Activated naive CD4-positive, alpha-beta T cell treated with anti-CD3 and anti-CD28 coated beads, Interleukin-2, amount 50 U/mL, for 72 hours (primary cell): ENCODE measurements at places on chromosomes 2 and 18. TPM values are rescaled to one million over a fixed set of nuclear protein-coding genes. Genes with fewer than 3 reads are reported as not detected.

DNA sequence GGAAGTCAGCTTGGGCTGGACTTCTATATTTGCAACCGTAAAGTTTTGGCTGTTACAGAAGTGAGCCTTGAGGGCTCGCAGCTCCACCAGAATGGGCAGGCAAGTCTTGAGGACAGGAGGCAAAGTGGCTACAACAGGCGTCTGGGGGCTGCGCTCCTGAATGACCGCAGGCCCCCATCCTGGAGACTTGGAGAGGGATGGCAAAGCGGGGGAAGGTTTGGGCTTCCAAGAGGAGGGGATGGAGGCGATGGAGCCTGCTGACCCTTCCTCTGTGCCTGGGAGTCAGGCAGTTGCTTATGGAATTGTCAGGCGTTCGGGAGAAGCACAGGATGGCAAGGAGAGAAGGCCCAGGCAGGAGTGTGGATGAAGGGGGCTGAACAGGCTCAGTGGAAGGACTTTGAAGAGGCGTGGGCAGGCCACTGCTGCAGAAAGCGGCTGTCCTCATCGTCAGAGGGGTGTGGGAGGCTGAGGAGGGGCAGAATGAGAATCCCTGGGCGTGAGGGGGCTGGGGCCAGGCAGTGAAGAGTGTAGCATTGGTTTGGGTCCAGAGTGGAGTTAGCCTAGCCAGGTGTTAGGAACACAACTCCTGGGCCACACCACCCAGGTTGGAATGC, 72.3 kb downstream of the INHBB start:
- DNase-seq: no peak

- DNase-seq: no peak
Observed at GRCh38 chr2:26591619-26592505, 49.3 kb downstream of the CIB4 start.

DNA sequence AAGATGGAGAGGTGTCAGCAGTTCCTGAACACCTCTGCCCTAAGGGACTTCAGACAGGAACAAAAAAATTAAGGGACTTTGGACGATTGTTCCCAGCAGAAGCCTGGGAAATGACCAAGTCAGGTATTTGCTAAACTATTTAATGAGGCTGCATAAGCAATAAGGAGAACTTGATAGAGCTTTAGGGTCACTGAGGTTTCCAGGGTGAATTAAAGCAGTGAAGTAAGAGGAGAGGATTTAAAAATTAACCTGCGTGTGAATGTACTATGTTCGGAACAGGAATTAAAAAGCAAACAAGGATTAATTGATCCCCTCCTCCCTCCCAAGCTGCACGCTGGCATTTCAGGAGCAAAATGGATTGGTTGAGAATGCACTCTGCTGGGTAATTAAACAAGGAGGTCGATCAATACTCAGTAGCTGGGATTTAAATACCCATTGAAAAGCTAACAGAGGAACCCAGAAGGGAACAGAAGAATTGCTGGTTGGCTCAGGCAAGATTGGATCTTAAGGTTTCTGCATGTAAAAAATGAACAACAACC, 157.2 kb downstream of the RNF152 start:
- no peak for DNase-seq

GRCh38 chr2:149400997-149401396, 70.6 kb downstream of the LYPD6 start:
- no peak for DNase-seq

The NEURL3 gene
- total RNA-seq: 0.14 TPM

The ACADL gene
- not detected for total RNA-seq

GRCh38 chr18:48983793-48984437, 33.1 kb upstream of the SMAD7 start:
- DNase-seq: no peak

- no peak for DNase-seq
Observed at GRCh38 chr2:156464106-156464505, 27.9 kb downstream of the GPD2 start.

The SERPINB13 gene
- not detected for total RNA-seq

DNA sequence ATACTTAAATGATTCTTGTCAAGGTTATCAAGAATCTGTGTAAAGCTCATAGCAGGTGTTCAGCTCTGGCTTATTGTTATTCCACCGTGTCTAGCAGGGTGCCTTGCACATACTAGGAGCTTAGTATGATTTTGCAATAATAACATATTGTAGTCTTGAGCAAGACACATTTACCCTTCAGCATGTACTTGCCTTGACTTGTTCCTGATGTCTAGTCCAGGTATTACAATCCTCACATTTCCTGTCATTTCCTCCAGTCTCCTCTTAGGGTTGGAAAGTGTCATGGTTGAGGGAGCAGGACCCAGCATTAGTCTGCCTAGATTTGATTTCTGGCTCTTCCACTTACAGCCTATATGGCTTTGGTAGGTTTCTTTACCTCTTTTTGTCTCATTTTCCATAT, 246.1 kb downstream of the RAD51AP2 start:
- DNase-seq: no peak

The C2orf78 gene
- not detected for total RNA-seq

The CDCA7 gene
- 82.5 TPM for total RNA-seq

The TUBB8B gene
- total RNA-seq: not detected

The CLEC4F gene
- 3.7 TPM for total RNA-seq

DNA sequence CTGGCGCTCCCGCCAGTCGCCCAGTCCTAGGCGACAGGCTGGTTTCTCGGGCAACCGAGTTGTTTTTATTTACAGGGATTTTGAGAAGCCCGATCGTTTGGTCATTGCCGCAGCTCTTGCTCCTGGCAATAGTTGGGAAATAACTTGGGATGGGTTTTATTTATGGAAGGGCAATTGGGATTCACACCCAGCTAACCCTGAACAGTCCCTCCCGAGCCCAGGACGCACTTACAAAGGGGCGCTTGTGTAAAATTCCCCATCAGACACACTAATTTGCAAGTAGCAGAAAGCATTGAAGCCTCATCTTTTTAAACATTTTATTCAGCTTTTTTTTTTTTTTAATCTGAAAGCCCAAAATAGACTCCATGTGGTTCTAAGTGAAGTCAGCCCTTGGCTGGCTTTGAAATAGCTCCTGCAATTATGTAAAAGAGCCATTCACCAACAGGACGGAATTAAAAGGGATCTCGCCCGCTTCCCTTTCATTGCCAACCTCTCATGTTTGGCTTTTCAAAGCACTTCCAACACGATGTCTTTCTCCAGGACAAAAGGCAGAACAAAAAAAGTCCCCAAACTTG, 3.6 kb upstream of the GBX2 start:
- DNase-seq: no peak

The CD8B gene
- 2.8 TPM for total RNA-seq

GRCh38 chr2:52365946-52366345, 1334.0 kb upstream of the NRXN1 start:
- no peak for DNase-seq

The SLC25A52 gene
- not detected for total RNA-seq

The IL36B gene
- not detected for total RNA-seq

GRCh38 chr2:203759690-203760365, 53.4 kb downstream of the CD28 start:
- no peak for DNase-seq

The SNORC gene
- 1.3 TPM for total RNA-seq

GRCh38 chr2:12672711-12673315, 43.9 kb upstream of the TRIB2 start:
- no peak for DNase-seq

- DNase-seq: no peak
Observed at GRCh38 chr2:126614524-126615227, 41.3 kb upstream of the GYPC start.

The MOGAT1 gene
- total RNA-seq: not detected

- DNase-seq: no peak
Observed at GRCh38 chr2:15983496-15983895, 43.1 kb downstream of the MYCN start.

The EVX2 gene
- not detected for total RNA-seq

- no peak for DNase-seq
Observed at GRCh38 chr2:133819906-133820305, 251.6 kb upstream of the NCKAP5 start.

- DNase-seq: no peak
Observed at GRCh38 chr2:170191166-170191866, 13.4 kb downstream of the MYO3B start.

DNA sequence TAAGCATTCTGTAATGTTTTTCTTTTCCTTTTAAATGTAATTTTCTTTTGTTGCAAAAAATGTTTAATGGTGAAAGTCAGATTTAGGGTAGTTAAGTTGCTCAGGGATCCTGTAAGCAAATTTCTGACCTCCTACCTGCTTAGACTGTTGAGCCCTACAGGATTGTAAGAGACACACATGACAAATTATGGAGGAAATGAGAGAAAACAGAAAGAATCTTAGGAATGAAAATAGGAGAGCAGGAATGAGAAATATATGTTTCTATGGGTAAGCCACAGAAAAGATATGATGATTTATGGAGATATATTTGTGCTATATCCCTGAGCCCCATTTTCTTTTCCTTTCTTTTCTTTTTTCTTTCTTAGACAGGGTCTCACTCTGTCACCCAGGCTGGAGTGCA, 28.3 kb downstream of the CYBRD1 start:
- no peak for DNase-seq
